ENCODE measurements at places on chromosomes 7 and 10. TPM values are rescaled to one million over a fixed set of nuclear protein-coding genes. Genes with fewer than 3 reads are reported as not detected.

MNX1 gene
- 0.32 TPM for polyA plus RNA-seq

PODXL gene
- polyA plus RNA-seq = 758 TPM

CADPS2 gene
- polyA plus RNA-seq = 48.9 TPM

GRCh38 chr7:5488286-5488878 lies 64.7 kb upstream of the TNRC18 start:
- DNase-seq = no peak

IGFBP3 gene
- 110 TPM for polyA plus RNA-seq

TMEM236 gene
- 0.16 TPM for polyA plus RNA-seq

DNA sequence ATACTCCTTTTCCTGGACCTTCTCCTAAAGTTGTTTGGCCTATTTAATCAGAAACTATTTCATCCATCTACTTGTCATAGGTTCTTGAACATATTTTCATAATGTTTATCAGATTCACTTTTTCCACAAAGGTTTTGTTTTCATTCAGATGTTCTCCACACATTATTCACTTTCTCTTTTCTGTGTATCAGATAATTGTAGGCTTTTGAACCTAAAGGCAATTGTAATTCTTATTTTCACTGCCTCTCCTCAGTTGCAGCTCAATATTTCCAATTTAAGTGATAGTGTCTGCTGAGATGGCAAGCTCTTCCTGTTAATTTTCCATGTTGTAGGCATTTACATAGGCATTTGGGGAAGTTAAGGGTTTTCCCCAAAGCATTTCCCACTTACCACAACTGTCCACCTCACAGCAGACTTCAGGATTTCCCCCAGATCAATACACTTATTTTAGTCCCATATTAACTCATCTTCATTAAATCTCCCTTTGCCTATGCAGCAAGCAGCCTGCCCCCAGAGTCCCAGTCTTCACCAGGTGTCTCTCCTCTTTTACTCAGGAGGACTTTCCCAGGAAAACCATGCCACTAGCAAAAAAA lies 12.3 kb upstream of the IKZF1 start:
- DNase-seq = no peak

GRCh38 chr7:78043159-78043558 lies 244.6 kb downstream of the PHTF2 start:
- DNase-seq = no peak

GRCh38 chr7:14834456-14834855 lies 68.1 kb downstream of the DGKB start:
- DNase-seq = no peak

Data from left renal pelvis (tissue), 4 donors.